ENCODE measurements at places on chromosomes 11 and 22.

DNA sequence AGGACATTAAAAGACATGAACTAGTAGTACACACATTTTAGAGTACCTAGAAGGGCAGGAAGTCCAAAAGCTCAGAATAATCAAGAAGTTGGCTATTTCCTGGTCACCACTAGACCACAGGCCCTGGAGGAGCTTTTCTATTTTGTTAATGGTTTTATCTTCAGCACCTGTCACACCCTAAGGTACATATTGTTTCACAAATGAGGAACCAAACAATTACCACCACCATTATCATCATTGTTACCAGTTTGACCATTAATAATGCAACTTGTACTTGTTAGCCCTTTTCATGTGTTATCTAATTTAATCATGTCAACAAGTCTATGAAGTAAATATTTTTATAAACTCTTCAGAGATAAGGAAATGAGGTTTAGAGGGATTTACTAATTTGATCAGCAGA lies 4.9 kb downstream of the MRPL48 start:
- no peak for DNase-seq

DNA sequence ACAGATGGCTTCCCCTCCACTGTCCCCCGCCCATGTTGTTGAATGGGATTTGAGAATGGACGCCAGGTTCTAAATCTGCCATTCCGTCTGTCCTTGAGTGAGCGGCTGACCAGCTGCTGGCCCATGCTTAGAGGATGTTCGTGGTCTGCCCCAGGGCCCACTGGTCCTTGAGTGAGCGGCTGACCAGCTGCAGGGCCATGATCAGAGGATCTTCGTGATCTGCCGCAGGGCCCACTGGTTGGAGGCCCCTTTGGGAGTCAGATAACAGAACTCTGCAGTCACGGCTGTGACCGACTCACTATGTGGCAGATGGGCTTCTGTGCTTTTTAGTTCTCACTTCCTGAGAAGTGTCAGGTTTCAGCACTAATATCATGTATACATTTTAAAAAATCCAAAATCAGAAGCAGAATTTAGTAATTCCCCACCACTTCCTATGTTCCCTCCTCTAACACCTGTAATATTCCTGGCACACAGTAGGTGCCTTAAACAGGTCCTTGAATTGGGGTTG lies 54.1 kb downstream of the MICAL3 start:
- DNase-seq, result no peak

DNA sequence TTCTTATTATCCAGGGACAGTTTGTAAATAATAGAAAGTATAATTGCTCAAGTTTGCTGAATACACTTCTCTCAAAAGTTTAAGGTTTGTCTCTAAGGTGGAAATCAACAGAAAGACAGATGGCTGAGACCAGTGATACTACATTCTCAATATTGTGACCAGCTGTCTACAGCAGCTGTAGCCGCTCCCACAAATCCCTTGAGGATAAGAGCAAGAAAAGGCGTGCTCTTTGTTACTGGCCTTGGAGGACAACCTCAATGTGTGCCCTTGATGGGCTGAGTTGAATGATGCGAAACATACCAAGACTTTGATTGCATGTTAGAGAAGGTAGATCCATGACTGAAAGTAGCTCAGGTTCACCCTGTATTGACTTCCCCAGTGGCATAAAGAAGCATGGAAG lies 6.1 kb downstream of the OR6M1 start:
- no peak for DNase-seq

GRCh38 chr11:118186346-118187107 lies 10.1 kb upstream of the SCN2B start:
- DNase-seq, result no peak

DNA sequence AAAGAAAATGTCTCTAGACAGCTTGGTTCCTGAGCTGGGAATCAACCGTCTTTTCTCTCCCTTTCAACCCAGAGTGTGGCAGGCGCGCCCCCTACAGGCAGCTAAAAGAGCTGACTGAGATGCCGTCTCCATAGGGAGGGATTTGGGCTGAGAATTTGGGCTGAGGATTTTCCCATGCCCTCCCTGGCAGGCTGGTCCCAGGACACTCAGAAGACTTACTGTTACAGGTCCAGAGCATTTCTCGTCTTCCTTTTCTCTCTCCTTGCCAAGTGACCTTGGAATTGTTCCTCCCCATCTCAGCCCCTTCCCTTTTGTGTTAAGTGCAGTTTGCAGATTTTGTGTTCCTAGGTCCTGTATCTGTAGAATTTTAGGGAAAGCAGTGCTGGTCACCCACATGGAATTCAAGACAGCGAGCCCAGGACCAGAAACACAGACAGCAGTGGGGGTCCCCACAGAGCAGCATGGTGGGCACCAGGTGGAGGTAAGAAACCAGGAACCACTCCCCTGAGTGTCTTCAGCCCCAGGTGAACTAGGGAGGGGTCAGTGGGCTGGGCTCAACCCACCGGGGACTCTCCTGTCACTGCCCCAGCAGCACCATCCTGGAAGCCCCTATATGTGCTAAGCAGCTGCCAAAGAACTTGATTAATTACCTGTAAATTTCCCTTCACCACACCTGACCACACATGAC lies 9.9 kb upstream of the IGLL5 start:
- peak; percentile 51 for DNase-seq

DNA sequence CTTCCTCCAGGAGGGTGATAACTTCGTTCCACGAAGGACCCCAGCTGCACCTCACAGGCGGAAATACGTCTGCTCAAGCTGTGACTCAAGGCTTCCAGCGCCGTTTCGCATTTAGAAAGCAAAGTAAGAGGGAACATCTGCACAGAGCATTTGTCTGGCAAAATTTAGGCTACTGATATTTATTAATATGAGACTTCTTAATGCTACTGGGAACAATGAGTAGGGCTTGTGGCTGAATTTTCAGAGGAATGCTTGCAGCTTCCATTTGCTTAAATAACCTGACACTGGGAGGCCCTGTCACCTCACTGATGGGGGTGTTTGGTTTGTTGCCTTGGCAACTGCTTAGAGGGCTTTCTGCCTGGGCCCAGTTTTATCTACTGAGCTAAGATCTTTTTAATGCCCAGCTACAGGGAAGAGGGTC lies 14.7 kb upstream of the ST14 start:
- no peak for DNase-seq

DNA sequence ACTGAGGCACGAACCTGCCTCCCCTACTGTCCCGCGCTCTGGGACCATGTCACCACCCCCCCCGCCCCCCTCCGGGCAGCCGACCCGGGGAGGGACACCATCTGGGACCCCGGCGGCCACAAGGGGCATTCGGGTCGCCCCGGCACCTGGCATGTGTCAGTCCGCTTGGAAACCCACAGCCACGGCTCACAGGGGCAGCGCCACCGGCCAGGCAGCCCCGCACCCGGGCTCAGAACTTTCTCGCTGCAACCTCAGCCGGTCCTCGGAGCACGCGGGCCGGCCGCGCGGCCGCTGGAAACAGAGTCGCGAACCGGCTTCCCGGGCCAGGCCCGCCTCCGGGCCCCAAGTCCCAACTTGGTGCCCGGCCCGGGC lies 159.9 kb upstream of the GRK3 start:
- DNase-seq, result no peak

- DNase-seq, result no peak
These were observed 5.0 kb downstream of the RPS19BP1 start for GRCh38 chr22:39527481-39527961.

DNA sequence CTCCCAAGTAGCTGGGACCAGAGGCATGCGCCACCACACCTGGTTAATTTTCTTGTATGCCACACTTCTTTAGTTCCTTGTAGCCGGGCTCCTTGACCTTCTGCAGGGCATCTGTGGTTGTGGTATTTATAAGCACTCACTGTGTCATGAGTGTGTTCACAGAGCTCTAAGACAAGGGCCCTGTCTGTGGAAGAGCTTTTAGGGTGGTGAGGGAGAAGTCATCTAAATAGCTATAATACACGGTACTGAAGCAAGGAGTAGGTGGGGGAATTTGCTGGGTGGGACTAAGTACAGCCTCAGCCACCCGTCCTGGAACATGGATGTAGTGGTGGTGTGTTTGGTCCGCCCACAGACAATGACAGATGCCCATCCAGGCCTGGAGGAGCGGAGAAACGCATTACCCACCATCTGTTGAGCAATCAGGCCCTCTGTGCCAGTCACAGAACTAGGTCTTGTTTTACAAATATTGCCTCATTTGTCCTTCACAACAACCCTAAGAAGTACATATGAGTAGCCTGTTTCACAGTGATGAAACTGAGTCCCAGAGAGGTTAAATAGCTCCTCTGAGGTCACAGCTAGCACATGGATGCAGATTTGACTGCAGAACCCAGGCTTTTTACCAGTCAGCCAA lies 10.1 kb downstream of the ACO2 start:
- DNase-seq, result no peak
